ENCODE measurements at places on chromosomes 16 and 17.

GRCh38 chr16:25092441-25092840, 19.1 kb upstream of the LCMT1 start:
- no peak for DNase-seq

- no peak for DNase-seq
Observed at GRCh38 chr17:35345926-35346771, 27.3 kb downstream of the SLFN11 start.

DNA sequence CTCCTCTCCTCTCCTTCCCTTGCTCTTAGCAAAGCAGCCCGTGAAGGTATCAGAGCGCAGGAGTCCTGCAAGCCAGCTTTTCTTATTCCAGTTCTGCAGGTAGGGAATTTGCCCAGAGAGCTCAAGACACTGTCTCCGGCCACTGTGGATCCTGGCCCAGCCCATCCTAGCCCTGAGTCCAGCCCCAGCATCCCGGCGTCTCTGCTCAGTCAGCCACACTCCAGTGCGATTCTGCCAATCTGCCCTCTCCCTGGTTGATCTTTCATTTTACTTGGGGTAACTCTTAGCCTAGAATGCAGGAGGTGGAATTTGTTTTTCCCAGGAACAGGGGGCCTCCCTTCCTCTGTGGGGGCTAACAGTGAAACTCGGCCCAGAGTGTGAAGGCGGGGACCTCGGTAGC, 176.9 kb upstream of the GSE1 start:
- no peak for DNase-seq

- DNase-seq = no peak
Observed at GRCh38 chr17:70675070-70675590, 505.8 kb downstream of the KCNJ2 start.

DNA sequence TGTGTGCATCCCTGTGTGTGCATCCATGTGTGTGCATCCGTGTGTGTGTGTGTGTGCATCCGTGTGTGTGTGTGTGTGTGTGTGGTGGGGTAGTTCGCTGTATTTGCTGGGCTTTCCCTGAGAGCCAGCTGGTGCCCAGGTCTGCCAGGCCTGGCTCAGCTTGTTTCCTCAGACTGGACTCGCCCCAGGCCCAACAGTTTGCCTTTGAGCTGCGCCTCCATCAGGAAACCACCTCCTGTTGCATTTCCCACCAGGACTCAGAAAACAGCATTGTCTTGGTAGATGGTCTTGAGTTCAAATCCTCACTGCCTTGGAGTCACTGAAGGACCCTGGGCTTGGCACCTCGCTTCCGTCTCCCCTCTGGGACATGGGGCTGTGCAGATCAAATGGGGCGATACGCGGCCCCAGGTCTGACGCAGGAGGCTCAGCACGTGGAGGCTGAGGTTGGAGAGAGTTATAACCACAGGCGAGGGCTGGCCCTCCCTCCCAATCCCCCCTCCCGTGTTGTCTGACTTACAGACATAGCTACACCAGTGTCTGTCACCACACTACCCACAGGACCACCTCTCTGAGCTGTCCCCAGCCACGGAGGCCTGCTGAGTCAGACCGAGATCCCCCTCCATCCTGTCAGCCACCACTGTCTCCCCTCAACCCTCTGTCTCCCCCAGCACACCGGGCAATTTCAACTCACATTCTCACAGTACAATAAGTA, 4.7 kb downstream of the ITGAE start:
- DNase-seq = no peak

- DNase-seq = peak; percentile 70
Observed at GRCh38 chr17:58679263-58680037, 12.4 kb downstream of the TEX14 start.

DNA sequence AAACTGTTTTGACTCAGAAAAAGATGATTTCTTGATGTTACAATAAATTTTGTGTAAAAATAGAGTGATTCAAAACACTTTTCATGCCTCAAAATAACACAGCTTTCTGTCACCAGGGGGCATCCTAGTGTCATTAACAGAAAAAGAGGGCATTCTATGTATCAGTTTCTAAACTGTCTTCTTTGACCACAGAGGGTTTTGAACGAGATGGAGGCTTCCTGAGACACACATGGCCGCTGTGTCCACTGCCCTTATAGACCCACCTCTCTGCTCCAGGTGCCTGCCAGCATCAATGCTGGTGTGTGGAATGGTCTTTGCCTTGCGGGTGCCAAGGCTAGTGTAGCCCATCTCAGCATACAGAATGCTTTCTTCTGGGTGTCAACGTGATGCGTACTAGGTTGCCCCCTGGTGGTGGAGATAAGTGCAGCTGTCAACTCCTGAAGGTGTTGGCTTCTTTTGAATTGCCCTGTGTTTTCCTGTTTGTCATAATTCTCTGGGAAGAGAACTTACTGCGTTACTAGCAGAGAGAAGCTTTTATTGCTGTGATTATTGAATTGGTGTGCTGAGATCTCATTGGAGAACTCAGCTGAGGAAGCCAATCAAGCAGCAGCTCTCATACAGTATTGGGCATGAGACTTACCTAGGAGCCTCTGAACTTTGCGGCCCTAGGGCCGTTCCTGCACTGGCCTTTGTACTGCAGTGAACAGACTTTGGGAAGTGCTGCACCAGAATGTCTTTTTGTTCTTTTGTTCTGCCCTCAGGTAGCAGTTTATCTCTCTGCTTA, 38.6 kb downstream of the USP10 start:
- no peak for DNase-seq

DNA sequence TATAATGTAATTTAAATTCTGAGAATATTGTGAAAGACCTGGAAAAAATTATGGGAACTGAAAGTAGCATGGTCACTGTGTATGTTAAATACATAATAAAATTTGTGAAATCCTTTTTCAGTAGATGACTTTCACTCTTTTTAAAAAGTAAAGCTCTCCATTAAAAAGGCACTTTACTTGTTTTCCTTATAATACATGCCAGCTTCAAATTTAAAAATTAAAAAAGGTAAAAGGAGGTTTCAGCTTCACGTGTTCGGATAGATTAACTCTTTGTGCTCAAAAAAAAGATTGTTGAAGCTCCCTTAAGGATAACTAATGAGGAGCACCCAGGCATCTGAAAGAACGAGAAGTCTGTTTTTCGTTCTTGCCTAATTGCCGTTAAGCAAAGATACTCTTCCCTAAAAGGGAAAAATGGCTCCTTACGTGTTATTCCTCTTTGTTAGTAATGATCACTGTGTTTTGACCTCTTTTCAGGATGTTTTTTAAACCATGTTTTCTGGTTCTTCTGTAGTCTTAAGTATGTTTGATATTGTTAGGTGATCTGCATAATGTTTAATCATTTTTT, 87.8 kb downstream of the TUBD1 start:
- no peak for DNase-seq

GRCh38 chr16:50190292-50190691, 37.2 kb downstream of the TENT4B start:
- DNase-seq = no peak

- no peak for DNase-seq
Observed at GRCh38 chr16:1379304-1380076, 27.8 kb downstream of the GNPTG start.

DNA sequence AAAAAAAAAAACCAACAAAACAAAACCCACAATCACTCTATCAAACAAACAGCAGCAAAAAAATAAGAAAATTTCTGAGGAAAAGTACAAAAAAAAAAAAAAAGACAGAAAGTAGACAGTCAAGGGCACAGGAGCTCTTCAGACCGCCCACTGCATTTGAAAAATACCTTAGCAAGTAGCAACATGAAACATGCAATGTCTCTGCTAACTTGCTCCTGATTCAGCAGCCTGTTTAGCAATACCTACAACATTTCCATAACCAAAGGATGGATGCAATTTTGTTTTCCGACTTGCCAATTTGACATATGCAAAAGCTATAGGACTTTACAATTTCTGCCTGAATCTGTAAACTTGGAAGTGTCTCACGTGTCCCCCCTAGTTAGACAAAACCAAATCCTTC, 57.4 kb downstream of the SYNRG start:
- DNase-seq = no peak

GRCh38 chr16:77403732-77404131, 31.1 kb downstream of the ADAMTS18 start:
- DNase-seq = no peak

DNA sequence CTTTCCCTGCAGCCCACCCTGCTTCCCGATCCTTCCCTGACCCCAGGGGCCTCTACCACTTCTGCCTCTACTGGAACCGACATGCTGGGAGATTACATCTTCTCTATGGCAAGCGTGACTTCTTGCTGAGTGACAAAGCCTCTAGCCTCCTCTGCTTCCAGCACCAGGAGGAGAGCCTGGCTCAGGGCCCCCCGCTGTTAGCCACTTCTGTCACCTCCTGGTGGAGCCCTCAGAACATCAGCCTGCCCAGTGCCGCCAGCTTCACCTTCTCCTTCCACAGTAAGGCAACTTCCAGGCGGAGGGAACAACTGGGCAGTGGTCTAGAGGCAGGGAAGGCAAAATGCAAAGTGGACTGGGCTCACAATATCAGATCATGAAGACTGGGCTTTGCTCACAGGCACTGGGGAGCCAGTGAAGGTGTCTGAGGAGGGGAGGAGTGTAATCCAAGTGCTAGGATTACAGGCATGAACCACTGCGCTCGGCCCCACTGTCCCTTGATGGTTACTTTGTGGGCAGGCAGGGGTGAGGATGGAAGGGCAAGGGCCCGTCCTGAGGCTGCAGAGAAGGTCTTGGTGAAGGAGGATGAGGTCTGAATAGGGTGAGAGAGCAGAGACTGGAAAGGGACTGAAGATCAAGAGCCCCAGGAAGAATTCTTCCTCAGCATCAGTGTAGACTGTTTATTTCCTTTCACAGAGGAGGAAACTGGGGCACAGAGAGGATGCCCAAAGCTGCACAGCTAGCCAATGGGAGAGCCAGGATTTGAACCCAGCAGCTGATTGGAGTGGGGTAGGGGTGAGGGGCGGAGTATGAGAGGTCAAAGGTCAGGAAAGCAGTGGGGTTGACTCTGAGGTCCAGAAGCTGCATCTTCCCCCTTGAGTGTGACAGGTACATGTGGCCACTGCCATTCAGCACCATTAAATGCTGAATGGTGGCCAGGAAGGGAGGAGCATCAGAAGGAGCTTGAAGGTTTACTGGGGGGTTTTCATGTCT, 16.5 kb upstream of the ADGRG3 start:
- DNase-seq = no peak

GRCh38 chr16:88936008-88936555, 40.9 kb downstream of the CBFA2T3 start:
- DNase-seq = no peak

DNA sequence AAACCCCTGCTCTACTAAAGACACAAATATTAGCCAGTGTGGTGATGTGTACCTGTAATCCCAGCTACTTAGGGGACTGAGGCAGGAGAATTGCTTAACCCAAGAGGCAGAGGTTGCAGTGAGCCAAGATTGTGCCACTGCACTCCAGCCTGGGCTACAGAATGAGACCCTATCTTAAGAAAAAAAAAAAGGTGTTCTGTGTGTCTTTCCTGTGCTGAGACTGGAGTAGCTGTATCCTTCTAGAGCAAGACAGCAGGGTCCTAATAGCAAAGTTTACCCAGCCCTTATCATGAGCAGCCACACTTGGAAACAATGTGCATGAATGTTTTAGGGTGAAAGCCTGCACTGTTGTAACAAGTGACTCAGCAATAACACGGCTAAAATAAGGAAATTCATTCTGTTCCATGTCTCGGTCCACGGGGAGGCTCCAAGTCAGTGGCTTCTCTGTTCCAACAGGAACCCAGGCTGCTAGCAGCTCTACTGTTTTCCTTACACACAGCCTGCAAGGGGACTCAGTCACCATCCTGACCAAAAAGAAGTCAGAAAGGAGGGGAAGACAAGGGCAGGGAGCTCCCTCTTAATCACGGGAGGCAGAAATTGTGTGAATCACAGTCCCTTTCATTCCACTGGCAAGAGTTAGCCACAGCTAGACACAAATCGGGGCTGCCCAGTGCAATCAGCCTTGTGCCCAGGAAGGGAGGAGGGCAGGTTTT, 7.1 kb upstream of the SLC5A11 start:
- DNase-seq = no peak

DNA sequence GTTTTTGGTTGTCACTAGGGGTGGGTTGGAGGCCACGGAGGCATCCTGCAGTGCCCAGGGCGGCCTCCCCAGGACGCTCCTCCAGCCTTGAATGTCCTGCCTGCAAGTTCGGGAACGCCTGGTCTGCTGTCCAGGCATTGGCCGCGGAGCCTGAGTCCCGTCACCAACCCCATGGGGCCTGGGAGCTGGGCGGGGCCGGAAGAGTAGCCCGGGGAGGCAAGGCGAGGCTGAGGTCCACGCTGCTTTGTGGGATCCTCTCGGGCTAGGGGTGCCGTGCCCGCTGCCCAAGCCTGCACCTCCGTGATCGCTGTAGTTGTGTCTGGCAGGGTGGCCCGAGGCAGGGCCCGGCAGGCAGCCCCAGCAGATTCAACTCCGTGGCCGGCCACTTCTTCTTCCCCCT, 12.8 kb downstream of the TELO2 start:
- no peak for DNase-seq

DNA sequence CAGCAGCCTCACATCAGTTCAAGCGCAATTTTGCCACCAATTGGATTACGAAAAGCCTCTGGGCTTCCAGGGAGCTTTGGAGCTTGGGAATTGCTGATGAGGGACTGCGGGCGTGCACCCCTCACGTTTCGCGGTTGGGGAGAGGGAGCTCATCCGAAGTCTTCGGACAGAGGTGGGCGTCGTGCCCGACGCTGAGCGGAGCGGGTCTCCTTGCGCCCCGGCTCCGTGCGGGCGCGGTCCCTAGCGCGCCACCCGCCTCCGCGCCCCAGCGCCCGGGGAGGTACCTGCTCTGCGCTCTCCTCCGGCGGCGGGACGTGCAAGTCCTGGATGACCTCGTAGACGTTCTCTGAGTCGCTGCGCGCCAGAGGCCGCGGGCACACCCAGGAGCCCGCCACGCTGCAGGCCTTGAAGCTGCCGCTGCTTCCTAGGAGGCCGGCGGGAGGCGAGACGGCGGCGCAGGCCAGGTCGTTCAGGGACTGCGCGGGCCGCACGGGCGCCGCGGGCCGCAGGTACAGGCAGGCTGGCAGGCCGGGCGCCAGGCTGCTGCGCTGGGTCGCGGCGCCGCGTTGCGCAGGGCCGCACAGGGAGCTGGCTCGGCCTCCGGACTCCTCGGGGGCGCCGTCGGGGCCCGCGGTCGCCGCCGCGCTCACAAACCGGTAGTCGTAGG, 3.2 kb downstream of the ARHGAP27 start:
- DNase-seq = no peak

DNA sequence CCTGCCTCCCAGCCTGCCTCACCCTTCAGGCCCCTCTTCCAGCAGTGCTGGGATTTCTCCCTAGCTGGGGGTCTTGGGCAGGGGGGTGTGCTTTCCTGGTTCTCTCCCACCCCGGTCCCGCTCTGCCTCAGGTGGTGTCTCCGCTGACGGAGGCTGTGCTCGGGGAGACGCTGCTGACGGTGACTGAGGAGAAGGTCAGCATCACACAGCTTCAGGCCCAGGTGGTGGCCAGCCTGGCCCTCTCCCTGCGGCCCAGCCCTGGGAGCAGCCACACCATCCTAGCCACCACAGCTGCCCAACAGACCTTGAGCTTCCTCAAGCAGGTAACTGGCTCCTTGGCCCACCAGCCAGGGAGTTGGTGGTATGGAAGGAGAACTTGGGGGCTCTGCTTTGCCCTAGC, 56.5 kb downstream of the TMEM132E start:
- no peak for DNase-seq

DNA sequence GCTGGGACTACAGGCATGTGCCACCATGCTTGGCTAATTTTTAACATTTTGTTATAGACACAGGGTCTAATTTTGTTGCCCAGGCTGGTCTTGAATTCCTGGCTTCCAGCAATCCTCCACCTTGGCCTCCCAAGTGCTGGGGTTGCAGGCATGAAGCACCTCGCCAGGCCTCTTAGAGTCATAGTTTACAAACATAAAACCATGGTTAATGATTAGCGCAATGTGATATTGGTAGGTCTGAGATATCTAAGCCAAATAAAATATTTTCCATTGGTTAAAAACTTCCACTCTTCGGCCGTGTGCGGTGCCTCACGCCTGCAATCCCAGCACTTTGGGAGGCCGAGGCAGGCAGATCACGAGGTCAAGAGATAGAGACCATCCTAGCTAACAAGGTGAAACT, 16.6 kb downstream of the TXNDC11 start:
- DNase-seq = no peak
